ENCODE measurements at places on chromosomes 11 and 22.

- no peak for DNase-seq
Measured at GRCh38 chr11:13207665-13208594, 69.7 kb upstream of the BMAL1 start.

- DNase-seq = no peak
Measured at GRCh38 chr11:126920833-126921232, 79.7 kb downstream of the KIRREL3 start.

DNA sequence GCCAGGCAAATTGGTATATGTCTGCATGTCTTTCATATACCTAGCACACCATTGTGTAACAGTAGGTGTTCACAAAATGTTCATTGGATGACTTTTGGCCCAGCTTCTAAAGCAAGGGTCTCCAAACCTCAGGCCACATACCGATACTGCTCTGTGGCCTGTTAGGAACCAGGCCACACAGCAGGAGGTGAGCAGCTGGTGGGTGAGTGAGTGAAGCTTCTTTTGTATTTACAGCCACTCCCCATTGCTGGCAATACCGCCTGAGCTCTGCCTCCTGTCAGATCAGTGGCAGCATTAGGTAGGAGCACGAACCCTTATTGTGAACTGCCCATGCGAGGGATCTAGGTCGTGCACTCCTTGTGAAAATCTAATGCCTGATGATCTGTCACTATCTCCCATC, 836.6 kb downstream of the NTM start:
- DNase-seq = no peak

DNA sequence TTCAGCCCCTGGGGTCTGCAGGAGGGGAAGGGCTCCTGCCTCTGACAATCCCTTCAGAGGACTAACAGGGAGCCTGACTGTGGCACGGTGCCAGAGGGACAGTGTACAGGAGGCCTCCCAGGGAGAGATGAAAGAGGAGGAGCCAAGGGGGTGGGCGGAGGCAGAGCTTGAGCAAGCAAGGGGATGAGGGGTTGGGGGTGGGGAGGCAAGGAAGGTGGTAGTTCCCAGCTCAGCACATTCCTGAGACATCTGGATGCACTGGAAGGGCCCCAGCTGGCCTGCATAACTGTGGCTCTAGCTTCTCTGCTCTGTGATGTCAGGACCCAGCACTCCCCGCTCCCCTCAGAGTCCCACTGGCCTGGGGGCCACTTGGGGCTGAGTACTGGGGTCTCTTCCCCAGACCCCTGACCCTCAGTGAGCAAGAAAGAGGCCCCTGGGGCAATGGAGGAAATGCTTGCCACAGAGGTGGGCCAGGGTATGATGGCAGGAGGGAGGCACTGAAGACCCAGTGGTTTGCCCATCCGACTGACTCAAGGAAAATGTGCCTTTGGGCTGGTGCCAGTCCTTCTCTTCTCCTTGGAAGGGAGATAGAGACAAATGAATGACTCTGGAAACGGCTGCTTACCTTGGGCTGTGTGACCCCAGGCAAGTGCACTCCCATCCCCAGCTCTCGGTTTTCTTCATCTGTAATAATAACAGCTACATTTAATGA, 13.3 kb downstream of the CREB3L1 start:
- DNase-seq = no peak

GRCh38 chr22:28582806-28583205, 96.8 kb downstream of the TTC28 start:
- no peak for DNase-seq

- no peak for DNase-seq
Measured at GRCh38 chr11:47783087-47783610, 16.0 kb upstream of the FNBP4 start.
